Left ventricle myocardium inferior (tissue), 1 donor: ENCODE measurements at places on chromosomes 5 and 9. TPM values are rescaled to one million over a fixed set of nuclear protein-coding genes. Genes with fewer than 3 reads are reported as not detected.

Gene NEUROG1
- total RNA-seq, result not detected

Gene PPIC
- 47.5 TPM for total RNA-seq

Gene FBP2
- 0.33 TPM for total RNA-seq

Gene NUTM2G
- not detected for total RNA-seq

Gene FST
- 2.0 TPM for total RNA-seq

Gene FBXL7
- 27.7 TPM for total RNA-seq

Gene CCDC171
- total RNA-seq, result 1.8 TPM

Gene GARIN3
- total RNA-seq, result not detected

Gene CCL27
- 0.41 TPM for total RNA-seq

Gene ENTREP1
- 22.1 TPM for total RNA-seq

Gene PCDHA4
- 0.11 TPM for total RNA-seq

Gene IFNA21
- total RNA-seq, result not detected

Gene SLCO6A1
- not detected for total RNA-seq

Gene HRCT1
- 6.2 TPM for total RNA-seq

Gene CAMK2A
- total RNA-seq, result 19.4 TPM

Gene SYNPO
- 715 TPM for total RNA-seq

Gene LCN1
- total RNA-seq, result not detected

Gene RASGRF2
- 4.8 TPM for total RNA-seq

Gene PCDH1
- 16.1 TPM for total RNA-seq

Gene PCDHB10
- 0.63 TPM for total RNA-seq

Gene PRRT1B
- not detected for total RNA-seq

Gene TUSC1
- 9.2 TPM for total RNA-seq

Gene SPINK6
- total RNA-seq, result not detected

Gene RGS7BP
- total RNA-seq, result 3.6 TPM

Gene CCL21
- 6.2 TPM for total RNA-seq

Gene ZNF883
- total RNA-seq, result 6.2 TPM

Gene PAX5
- not detected for total RNA-seq

Gene MAMDC2
- 9.0 TPM for total RNA-seq

Gene OLFM1
- total RNA-seq, result 10.0 TPM
